NK-92 treated with Interleukin-12 subunit alpha and Interleukin-12 subunit beta, amount 100 ng/mL, for 24 hours (cell line): ENCODE measurements at places on chromosomes 7 and 10.

DNA sequence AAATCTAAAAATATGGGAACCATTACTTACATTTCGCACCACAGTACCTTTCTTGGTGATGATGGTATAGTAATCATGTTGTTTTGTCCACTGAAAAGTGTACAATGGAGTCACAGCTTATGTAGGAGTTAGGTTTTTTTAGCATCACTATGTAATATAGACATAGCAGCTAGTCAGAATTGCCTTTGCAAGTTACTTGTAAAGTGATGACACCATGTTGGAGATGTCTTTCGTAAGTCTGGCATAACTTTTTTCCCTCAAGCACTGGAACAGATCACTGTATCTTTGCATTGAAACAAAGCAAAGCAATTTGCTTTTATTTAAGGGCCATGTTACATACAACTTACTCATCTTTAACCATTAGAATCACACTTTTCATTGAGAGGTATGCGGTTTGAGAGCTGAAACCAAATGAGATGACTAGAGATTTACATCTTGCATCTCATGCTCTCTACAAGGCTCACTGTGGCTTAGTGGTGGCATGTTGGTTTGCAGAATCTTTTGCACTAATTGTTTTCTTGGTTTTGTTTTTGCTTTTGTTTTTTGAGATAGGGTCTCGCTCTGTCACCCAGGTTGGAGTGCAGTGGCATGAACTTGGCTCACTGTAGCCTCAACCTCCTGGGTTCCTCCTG lies 18.3 kb downstream of the UBN2 start:
- no peak for DNase-seq

- no peak for DNase-seq
Observed at GRCh38 chr7:30986738-30987137, 23.0 kb downstream of the GHRHR start.

- DNase-seq: no peak
Observed at GRCh38 chr10:35384265-35384868, 48.1 kb downstream of the CCNY start.

GRCh38 chr10:78231939-78232338 lies 198.3 kb downstream of the RPS24 start:
- no peak for DNase-seq

DNA sequence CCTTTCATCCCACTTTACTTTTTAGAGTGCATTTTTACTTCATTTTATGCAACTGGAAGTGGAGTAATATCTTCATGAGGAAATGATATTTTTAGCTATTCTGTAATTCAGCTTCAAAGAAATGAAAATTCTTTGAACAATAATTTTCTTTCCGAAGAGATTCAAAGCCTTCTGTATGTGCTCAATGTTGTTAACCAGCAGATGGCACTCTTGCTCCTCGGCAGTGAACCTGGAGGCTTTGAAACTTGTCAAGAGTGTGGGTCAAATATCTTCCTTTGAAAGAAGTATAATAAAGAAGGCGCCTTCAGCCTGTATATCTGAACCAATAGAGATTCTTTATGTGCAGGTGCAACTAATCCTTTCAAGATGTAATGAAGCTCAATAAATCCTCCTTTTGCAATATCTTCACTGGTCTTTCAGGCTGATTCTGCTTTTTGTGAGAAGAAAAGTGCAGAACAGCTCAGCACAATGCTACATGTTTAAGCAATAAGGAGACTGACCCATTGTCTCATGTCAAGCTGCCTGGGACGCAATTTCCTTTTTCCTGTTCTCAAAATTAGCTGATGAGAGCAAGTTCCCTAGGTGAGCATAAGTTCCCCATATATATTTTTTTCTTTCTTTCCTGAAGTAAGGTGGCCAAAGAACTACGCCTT lies 258.4 kb downstream of the SEMA3A start:
- peak; percentile 15 for DNase-seq

DNA sequence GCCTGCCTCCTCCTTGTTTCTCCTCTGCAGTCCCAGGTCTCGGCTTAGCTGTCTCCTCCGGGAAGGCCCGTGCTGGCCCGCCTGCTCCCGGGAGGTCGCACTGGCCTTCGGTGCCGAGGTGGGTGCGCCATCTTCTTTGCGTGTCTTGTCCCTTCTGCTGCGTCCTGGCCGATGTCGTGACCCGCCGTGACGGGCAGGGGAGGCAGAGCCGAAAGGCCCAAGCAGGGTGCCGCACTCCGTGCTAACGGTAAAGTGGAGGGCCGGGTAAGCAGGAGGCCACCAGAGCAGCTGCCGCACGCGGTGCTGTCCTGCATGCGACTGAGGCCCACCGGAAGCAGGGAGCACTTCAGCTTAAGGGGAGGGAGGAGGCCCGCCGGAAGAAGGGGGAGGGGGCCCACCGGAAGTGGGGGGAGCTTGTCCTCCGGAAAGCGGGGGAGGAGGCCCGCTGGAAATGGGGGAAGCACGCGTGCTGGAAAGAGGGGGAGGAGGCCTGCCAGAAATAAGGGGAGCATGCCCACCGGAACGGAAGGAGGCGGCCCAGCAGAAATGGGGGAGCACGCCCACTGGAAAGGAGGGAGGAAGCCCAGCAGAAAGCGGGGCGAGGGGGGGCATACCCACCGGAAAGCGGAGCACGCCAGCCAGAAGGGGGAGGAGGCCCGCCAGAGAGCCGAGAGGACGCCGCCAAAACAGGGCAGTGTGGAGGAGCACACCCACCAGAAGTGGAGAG lies 71.4 kb downstream of the PROSER2 start:
- DNase-seq: no peak

- DNase-seq: no peak
Observed at GRCh38 chr10:73979809-73980433, 18.0 kb upstream of the VCL start.

DNA sequence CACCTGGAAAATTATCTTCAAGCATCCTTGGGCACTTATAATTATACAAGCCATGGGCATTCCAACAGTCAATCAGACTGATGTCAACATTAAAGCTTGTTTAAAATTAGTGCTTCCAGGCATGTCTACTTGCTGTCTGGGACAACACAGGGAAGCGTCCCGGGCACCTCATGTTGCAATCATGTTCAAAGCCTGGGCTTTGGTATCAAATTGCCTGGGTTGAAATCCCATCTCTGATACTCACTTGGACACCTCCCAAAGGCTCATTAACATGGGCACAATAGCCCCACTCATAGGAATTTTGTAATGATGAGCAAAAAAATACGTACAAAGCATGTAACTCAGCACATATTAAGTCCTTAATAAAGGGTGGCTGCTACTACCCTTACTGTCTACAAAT lies 14.4 kb downstream of the AIFM2 start:
- no peak for DNase-seq

GRCh38 chr10:84088626-84089025 lies 50.7 kb upstream of the GHITM start:
- no peak for DNase-seq

GRCh38 chr10:125694883-125695282 lies 11.9 kb upstream of the TEX36 start:
- DNase-seq: no peak

GRCh38 chr10:6203331-6204062 lies 765 bp downstream of the PFKFB3 start:
- peak; percentile 57 for DNase-seq

GRCh38 chr10:73332379-73332778 lies 26.3 kb downstream of the CFAP70 start:
- DNase-seq: no peak

- DNase-seq: no peak
Observed at GRCh38 chr7:2870471-2870931, 26.4 kb upstream of the GNA12 start.

DNA sequence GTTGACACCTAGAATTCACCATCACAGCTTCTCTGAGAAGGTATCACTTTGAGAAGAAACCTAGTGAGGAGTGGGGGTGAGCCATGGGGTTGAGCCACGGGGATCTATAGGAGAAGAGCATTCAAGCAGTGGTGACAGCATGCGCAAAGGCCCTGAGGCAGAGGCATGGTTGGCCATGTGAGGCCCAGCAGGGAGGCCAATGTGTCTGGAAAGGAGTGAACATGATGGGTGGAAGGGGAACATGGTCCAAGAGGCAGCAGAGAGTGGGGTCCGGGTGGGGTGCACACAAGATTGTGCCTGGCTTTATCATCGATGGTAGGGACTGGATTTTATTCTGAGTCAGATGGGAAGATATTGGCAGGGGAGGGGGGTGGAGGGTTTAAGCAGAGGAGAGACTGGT lies 36.0 kb upstream of the LEP start:
- DNase-seq: no peak

DNA sequence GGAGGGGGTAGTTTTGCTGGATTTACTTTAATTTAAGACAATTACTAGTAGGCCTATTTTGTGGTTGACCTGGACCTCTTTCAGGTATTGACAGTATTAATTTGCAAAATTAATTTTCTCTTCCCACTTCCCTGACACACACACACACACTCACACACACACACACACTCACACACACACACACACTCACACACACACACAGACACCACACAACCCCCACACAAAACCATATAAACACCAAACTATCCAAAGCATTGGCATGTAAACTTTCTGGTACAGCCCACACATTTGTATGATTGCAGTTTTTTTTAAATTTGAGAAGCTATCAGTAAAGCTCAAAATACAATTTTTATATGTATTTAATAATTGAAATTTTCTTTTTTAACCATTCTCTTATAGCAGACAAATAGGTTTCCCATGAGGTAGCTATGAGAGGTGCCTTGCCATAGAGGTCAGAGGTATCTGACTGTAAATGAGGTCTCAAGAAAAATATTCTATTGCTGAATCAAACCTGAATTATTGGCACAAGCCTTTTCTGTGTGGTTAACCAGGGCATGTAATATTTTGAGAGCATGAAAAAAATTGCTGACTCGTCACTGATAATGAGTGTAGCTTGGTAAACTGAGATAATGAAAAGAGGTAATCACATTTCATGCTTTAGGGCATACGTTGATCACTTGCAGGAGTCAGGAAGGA lies 306.5 kb downstream of the GATA3 start:
- no peak for DNase-seq

GRCh38 chr10:4514445-4515108 lies 311.4 kb upstream of the AKR1E2 start:
- no peak for DNase-seq

GRCh38 chr7:80206763-80207162 lies 72.1 kb downstream of the GNAI1 start:
- DNase-seq: no peak
